Activated CD8-positive, alpha-beta memory T cell treated with anti-CD3 and anti-CD28 coated beads, Interleukin-2, amount 50 U/mL, for 48 hours (primary cell): ENCODE measurements at places on chromosomes 6 and 20.

GRCh38 chr20:4519534-4519933, 202.2 kb upstream of the PRND start:
- DNase-seq = no peak

DNA sequence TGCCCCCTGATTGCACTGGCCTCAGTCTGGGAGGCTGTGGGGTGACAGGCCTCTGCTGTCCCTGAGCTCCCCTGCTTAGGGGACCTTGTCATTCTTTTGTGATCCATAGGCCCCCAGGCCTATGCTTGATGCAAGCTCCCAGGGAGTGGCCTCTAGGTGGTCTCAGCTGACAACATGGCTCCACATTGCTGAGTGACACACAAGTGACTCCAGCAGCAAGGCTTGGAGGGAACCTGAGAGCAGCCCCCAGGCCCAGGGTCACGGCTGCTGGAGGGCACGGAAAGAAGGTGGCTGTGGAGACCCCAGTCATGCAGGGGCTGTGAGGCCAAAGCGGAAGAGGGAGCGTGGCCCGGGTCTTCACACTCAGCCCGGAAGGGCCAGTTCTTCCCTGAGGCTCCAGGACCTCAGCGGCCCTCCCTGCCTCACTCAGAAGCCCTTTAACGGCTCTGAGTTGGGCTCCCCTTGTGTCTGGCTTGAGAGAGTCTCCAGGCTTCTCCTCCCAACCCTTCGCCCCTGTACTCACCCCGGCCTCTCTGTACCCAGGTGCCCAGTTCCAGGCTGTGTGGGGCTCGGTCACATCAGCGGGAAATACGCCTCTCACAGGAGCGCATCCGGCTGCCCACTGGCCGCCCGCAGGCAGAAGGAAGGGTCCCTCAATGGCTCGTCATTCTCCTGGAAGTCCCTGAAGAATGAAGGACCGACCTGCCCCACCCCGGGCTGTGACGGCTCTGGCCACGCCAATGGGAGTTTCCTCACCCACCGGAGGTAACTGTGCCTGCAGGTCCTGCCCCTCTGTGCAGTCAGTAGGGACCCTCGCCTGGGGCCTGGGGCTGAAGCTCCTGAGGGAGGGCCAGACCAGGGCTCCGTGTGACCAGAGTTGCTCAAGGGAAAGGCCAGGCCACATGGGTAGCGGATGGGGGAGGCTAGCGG, 23.7 kb upstream of the PCMTD2 start:
- DNase-seq = no peak

DNA sequence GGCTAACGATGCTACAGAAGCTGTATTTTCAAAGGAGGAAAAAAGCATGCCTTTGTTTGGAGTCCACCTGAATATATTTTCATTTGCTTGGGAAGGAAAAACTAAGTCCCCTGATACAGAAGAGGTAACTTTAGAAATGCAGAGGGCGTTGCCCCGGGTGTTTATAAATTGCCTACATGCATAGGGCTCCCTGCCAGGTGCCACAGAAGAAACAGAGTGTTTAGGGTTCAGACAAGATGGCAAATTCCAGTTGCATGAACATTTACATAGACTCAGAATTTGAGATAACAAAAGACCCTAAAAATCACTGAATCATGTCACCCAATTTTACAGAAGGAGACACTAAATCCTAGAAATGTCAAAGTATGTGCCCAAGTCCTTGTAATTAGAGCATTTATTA, 19.9 kb downstream of the RIN2 start:
- DNase-seq = no peak

DNA sequence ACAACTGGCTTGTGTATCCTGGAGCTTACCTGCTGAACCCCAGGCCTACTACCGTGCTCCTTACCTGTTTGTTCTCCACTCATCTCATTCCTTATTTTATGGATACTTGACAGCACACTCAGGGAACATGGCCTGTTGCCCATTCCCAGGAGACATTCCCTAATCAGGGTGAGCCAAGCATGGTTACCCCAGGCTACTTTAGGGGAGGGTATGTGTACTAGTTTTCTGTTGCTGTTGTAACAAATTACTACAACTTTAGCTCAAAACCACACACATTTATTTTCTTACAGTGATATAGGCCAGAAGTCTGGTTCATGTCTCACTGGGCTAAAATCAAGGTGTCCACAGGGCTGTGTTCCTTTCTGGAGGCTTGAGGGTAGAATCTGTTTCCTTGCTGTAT, 15.0 kb upstream of the TRAM2 start:
- no peak for DNase-seq

DNA sequence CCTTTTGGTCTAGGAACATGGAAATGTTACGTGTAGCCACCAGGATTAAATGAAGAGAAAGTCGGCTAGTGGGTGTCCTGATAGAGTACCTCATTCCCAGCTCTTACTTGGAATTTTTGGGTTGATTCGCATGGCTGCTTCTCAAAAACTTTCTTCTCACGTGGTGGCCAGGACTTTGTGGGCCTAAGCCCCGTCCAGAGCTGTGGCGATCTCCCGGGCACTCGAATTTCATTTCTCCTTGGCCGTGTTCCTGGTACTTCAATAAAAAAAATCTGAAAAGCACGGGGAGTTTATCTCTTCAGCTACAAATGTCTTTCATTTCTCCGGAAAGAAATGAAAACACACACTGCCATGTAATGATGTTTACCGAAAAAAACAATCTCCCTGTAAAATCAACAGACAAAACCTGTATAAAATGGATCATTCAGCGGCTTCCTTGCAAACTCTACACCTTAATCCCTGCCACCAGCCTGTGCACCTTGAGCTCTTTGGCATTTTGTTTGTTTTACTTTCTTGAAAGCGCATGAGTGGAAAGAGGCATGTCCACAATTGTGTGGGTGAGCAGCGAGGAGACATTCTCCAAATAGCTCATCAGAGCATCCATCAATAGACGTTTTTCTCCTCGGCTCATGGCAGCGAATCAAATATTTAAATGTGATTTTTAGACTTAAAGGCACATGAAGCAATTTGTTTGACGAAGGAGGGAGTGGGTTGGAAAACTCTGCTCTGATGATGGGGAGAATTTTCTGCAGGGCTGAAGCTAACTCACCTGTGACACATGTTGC, 173.1 kb downstream of the TFAP2C start:
- no peak for DNase-seq

- no peak for DNase-seq
Measured at GRCh38 chr20:4897600-4897999, 103.7 kb downstream of the SLC23A2 start.

GRCh38 chr6:13071550-13072345, 256.6 kb downstream of the TBC1D7 start:
- DNase-seq = no peak

GRCh38 chr20:50216543-50217206, 26.0 kb downstream of the CEBPB start:
- DNase-seq = no peak

DNA sequence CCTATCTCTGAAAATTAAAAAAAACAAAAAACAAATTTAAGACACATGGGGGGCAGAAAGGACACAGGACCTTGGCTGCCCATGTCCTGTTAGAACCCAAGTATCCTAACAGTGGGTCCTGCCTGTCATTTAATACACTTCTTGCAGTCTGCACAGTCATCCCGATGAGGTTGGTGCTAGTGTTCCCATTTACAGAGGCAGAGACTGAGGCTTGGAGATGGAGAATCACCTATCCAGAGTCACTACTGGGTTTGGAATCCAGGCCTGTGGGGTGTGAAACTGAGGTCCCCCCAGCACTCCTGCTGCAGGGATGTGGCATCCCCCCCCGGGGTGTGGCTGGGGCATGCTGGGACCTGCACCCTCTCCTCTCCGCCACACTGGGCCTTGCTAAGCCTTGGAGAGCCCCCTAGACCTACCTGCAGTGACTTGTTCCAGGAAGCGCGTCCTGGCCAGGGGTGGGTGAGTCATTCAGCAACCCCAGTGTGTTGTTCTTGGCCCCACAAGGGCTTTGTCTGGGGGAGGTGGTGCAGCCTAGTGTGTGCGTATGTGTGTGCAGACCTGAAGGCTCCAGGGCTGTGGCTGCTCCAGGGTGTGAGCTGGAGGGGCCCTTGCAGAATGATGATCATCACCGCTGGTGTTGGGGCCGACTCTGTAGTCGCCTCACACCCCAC, 49.7 kb downstream of the BCAS4 start:
- peak; percentile 81 for DNase-seq

DNA sequence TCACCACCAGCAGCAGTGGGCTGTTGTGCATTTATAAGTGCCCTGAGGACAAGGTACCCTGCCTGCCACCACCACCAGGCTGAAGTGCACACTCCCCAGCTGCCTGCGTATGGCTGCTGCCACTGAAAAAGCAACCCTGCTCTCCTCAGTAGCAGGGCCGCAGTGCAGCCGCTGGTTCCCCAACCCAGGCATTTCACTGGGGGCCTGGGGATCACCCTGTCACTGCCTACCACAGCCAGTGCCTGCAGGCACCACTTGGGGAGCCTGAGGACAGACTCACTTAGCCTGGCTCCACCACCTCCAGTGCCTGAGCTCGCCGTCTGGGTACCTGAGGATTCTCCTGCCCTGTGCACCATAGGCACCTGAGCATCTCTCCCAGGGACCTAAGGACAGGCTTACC, 215.6 kb downstream of the PACRG start:
- no peak for DNase-seq

DNA sequence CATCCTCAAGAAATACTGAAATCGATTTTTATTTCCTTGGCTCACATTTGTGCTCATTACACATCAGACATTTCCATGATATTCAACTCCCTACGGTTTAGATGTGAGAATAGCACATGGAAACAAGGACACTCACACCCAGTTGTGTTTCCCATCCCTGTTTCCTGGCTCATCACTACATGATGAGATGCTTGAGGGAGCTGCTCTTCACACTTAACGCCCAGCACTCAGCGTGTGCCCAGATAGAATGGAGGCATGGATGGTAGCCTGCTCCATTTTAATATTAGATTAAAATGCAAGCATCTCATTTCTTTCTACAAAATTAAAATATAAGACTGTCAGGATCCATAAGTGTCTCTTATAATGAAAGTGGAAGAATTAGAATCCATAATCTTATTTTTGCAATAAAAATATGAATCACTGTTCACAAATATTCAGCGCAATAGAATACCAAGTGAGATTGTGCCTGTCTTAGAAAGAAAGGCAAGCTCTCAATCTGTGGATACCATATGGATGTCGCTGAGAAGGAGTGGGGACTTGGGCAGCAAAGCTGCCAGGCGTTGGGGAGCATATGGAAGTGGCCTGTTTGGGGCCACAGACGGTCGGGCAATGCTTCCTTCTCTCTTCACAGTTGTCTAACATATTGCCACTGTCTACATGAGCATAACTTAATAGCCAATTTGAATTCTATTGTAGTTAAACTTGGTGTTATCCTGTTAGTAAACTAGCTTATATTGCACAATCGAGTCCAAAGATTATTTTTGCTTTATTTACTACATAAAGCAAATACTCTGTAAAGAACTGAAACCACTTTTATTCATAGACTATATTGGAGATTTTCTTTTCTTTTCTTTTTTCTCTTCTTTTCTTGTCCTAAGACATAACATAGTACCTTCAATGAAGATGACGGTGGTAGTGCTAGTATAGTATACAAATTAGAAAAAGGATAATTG, 206.8 kb upstream of the QKI start:
- DNase-seq = no peak

DNA sequence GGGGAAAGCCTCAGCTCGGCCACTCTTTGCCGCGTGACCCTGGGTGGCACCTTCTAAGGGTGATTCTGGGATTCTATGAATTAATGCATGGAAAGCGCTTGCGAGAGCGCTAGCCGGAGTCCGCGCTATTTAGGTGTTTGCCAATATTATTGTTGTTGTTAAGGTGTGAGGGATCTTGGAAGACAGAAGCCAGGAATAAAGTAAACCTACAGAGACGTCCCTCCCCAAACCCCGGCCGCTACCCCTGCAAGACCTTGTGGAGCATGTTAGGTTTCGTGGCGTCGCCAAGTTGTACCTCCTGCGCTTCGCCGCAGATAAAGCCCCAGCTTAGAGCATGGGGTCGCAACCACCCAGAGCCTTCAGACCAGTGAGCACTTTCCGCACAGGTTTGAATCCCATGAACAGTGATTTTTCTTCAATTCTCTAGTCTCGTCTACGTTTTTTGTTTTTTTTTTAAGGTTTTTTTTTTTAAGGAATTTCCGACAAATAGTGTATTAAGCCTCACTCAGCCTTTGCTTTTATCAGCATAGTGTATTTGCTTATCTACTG, 16.9 kb upstream of the ZSCAN9 start:
- no peak for DNase-seq

DNA sequence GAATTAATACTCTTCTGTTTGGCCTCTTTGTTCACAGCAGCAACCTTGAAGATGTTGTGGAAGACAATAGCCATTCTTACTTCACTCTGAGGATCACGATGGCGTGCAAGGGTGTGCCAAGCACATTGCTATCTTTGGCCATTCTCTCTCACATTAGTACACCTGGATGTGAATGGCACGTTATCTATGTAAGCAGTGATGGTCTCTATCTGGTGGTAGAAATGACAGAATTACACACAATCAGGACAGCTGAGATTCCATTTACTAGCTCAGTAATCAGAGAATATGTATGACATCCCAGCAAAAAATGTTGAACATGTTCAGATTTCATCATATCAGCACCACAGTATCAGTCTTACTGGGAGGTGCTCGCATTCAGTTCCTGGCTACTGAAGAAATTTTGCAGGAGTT, 116.2 kb downstream of the LCA5 start:
- DNase-seq = no peak

DNA sequence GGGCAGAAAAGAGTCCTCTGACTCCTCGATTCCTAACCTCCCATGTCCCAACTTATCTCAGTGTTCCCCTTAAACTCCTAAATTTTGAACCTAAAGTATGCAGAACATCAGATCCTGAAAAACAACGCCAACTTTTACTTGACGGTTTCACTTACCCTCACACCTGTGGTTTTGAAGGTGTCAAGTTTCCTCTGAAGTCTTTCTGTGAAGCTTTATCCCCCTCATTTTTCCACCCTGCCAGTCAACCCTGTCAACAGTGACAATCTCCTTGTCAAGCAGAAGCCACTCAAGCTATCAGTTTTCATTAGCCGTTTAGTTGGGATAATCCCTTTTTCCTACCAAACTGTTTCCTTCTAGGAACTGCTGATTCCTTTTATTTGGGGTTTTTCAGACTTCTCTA, 245.4 kb upstream of the PREP start:
- no peak for DNase-seq

DNA sequence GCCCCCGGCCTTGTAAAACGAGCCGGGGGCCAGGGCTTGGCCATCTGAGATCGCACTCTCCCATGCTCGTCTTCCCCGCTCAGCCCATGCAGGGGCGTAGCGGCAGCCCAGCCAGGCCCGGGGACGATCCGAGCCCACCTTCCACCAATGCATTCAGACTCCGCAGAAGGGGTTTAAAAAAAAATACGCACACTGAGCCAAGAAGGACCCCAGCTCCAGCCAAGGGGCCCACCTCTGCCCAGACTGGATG, 320 bp downstream of the GSTA4 start:
- DNase-seq = peak; percentile 78

DNA sequence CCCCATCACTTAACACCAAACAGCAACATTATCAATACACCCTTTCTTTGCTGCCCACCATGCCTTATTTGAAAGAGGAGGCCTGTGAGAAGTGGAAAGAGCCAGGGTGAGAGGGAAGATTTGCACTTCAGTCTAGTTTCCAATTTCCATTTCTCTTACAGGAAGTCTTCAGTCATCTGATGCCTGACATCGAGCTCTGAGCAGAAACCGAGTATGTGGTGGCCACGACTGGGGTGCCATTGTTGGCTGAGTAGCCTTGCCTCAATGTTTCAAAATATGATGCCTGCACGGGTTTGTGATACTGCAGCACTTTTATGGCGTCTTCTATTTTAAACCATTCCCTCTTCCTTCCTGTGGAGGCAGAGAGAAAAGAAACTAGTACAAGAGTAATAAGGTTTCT, 39.8 kb upstream of the SMIM29 start:
- DNase-seq = no peak

- no peak for DNase-seq
Measured at GRCh38 chr6:49463612-49463967, 420 bp downstream of the CENPQ start.

GRCh38 chr6:17719323-17720041, 12.8 kb upstream of the NUP153 start:
- DNase-seq = no peak
